ENCODE measurements at places on chromosomes 2 and 18. TPM values are rescaled to one million over a fixed set of nuclear protein-coding genes. Genes with fewer than 3 reads are reported as not detected.

The GPC1 gene
- total RNA-seq = 8.3 TPM

The EPG5 gene
- total RNA-seq = 19.2 TPM

DNA sequence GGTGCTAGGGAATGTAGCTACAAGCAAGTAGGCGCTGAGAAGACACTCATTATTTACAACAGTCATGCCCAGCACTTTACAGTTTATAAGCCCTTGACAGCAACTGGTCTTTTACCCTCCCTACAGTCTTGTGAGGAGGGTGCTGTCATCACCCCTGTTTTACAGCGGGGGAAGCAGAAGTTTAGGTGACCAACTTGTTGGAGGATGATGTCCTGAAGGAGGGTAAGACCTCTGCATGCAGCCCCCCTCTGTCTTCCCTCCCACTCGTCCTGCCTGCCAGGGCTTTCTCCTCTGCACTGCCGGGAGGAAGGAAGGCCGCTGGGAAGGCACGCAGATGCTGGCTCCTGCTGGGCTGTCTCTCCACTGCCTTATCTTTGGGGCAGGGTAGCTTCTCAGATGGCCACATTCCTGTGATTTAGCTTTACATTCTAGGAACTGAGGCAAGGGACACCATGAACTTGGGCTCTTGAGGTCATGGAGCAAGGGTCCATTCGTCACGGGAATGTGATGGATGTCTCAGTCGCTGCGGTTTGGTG lies 972 bp downstream of the IL1R1 start:
- peak; percentile 35 for DNase-seq

- DNase-seq = peak; percentile 76
These were observed 66.4 kb downstream of the MYO1B start for GRCh38 chr2:191311627-191312026.

DNA sequence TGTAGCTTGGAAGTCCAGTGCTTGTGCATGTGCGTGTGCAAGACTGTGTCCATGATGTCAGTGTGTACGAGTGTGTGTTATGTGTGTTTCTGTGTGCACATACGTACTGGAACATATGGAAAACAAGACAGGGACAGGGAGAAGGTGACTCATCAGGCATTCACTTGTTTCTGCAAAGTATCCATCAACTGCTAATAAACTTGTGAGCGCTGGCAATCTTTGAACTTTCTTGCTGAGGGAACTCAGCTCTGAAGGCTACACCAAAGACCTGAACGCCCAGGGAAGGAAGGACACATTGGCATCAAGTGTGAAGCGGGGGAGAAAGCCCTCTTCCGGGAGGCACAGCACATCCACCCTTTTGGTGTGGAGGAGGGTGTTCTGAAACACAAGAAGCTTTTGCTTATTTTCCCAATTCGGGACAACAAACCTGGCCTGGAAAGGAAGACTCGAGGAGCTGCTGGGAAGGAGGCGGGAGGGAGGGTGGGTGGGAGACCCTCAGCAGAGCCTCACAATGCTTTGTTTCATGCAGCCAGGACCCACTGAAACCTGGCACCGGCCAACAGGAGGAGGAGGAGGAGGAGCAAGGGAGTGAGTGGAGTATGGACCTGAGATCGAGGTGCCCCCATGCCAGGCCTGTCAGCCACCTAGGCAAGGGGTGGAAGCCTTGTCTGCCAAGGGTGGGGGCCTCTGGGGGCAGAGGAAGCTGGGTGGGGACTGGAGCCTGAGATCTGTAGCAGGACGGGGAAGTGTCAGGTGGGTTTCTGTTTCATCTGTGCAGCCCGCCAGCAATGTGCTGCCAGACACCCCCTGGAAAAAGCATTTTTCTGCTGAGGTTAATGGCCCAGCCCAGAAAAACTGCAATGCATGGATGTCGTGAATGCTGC lies 26.8 kb downstream of the SMAD7 start:
- no peak for DNase-seq

GRCh38 chr2:60880643-60881046 lies 729 bp upstream of the REL start:
- no peak for DNase-seq

GRCh38 chr2:30686669-30687068 lies 120.6 kb downstream of the CAPN13 start:
- DNase-seq = no peak

DNA sequence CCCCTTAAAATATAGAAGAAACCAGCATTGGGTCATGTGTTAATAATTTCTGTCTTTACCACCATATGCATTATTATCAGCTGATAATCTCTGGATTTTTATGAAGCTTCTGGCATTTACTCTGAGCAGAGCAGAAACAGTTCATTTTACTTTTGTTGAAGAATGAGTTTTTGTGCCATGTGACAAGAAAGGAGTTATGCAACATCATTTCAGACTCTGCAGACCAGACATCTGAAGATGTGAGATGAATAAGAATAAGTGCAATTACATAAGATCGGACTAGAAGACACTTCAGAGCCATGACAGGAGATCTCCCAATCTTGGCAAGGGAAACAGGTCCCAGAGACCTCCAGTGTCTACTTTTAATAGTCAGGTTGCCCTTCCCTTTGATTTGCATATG lies 869.4 kb upstream of the VRK2 start:
- DNase-seq = no peak

- DNase-seq = peak; percentile 76
These were observed 53.3 kb downstream of the ZNF236 start for GRCh38 chr18:76875390-76876325.

GRCh38 chr2:154455166-154455565 lies 243.3 kb upstream of the KCNJ3 start:
- DNase-seq = no peak

DNA sequence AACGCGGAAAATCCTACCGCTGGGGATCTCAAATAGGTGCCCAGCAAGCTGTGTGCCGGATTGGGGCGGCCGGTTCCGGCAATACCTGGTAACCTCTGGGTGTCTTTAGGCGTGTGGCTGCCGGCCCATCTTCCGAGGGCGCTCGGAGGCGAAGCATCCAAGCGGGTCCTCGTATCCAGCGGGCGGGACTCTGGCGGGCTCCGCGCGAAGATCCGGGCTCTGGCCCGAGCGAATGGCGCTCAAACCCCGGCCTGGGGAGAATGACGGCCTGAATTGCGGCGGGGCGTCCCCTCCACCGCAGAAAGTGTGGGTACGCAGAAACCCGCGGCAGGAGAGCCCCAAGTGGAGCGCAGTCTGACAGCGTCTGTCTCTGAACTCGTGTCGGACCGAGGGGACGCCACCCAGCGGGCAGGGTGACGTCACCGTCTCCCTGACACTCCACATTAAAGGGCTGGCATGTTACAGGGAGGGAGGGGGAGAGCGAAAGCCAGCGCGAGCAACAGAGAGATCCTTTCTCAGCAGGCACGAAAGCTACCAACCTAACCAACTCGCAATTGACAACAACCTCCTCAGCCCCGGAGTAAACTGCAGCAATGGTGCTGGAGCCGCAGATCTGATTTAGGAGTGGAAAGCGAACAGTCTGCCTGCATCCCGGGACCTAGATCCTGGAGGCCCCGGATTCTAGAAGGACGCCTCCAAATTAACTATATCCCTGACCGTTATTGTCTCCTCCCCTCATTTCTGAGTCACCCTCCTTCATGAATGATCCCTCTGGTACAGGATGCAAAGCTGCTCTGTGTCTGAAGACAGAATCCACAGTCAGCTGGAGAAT lies at the start of gene SKOR2:
Gene SKOR2, minus strand, starts transcription at position 372 of the 832 bp plus-strand sequence. CDS start 2,477 bp downstream, outside the sequence.
- no peak for DNase-seq

Measured in dermis blood vessel endothelial cell (primary cell).